ENCODE measurements at places on chromosomes 12 and 14.

DNA sequence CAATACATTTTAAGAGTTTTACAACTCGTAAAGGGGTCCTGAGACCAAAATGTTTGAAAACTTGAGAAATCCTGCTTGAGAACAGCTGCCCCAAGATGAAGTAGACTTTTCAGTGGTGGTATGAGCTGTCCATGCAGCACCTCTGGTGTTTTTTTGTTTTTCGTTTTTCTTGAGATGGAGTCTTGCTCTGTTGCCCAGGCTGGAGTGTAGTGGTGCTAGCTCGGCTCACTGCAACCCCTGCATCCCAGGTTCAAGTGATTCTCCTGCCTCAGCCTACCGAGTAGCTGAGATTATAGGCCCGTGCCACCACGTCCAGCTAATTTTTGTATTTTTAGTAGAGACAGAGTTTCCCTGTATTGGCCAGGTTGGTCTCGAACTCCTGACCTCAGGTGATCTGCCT lies 5.5 kb downstream of the PAPOLA start:
- no peak for DNase-seq

DNA sequence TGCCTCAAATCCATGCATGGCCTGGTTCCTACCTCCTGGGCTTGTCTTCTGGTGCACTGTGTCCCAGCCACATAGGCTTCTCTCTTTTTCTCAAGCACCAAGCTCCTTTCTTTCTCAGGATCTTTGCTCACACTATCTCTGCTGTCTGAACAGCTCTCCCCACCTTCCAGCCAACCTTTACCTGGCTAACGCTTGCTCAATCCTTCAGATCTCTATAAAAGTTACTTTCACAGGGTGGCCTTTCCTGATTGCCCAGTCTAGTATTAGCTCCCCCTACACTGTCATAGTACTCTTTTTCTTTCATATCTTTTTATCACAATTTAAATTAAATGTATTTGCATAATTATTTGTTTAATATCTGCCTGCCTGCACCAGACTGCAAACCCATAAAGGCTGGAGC lies 3.8 kb downstream of the PARP11 start:
- no peak for DNase-seq

DNA sequence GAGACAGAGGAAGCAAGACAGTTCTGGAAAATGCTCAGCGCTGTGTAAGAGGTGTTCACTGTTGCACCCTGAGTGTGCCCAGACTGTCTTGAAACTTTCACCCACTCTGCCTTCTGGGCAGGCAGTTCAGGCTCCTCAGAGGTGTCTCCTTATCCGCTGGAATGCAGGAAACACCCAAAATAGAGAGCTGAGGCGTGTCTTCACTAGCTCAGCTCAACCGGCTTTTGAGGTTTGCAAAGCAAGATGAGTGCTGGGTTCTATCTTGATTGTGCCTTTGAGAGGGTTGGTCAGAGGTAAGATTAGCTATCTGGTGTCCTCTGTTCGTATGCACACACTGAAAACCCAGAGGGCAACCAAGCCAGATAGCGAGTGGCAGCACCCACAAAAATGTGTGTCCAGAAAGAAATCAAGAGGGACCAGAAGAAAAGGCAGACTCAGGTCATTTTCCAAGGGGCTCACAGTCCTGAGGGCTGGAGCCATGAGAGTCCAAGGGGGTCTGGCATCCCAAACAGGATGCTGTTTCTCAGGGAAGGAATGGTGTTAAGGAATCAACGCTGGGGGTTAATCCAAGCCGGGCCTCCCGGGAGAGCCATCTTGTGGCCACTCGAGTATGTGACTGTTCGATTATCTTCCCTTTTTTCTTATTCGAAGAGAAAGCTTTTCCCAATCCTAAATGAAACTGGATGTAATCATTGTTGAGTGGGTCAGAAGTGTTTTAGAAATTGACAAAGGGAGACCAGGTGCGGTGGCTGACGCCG lies 47.1 kb downstream of the TBX3 start:
- DNase-seq, result no peak

- DNase-seq, result no peak
These were observed 68.6 kb downstream of the PPM1A start for GRCh38 chr14:60317609-60318008.

DNA sequence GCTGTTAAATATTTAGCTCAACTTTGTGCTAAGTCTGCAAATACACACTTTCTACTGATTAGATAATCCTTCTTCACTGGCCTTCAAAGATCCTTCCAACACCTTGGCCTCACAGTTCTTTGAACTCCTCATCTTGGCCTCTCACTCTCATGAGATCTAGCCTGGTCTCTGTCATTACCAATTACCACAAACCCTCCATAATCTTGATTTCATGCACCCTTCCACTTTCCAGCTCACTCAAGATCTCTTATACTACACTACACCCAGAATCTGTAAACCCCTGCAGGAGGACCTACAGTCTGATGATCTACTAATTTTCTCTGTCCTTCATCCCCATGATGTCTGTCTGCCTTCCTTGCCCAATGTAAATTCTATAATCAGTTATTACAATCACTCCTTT lies 71.1 kb downstream of the DUSP16 start:
- no peak for DNase-seq

- DNase-seq, result no peak
These were observed 419.0 kb upstream of the CCDC196 start for GRCh38 chr14:66066981-66067776.

DNA sequence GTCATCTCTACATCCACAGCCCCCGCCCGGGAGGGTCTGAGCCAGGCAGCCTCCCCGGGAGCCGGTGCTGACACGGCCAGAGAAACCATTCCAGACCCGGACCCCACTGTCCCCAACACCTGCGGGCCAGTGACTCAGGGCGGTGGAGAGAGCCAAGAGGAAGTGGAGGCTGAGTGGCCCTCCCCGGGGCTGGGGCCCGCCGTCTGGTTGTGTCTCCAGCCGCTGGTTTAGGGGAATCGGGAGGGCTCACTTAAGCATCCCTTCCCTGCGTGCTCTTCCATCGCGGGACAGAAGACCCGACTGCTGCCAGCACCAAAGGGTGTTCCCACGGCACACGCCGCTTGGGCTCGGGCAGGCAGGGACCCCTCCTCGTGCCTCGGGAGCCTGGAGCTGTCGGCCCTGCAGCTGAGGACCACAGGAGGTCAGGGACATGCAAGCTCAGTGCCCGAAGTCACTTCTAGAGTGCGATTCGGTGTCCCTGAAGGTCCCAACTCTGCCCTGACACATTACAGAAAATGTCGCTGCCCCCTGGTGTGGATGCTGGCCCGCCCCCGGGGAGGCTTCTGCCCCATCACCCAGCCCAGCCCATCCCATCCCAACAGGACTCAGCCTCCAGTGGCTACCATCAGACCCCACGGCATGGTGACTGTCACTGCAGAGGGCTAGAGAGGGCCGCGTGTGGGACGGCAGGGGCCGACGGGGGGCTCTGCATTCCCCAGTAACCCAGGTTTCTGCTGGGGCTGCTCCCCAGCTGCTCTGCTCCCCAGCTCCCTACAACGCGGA lies 50.8 kb downstream of the GALNT9 start:
- DNase-seq, result no peak

GRCh38 chr14:24875991-24876878 lies 173.7 kb downstream of the STXBP6 start:
- no peak for DNase-seq

DNA sequence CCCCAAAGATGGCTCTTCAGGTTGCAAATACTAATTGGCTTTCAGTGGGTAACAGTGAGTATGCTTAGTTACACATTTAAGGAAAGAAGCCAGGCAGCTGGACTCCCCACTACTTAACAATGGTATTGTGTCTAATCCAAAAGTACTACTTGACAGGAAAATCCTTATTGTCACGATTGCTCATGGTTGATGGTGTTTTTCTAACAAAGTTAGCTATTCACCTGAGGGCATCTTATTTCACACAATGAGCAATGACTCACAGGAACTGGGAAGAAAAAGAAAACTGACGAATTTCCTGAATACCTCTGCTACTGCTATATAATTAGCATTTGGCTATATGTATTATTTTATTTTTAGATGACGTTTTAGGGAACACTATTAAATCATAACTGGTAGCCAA lies 33.4 kb upstream of the ALG10 start:
- DNase-seq, result no peak

- DNase-seq, result no peak
These were observed 48.1 kb downstream of the KLRG1 start for GRCh38 chr12:9037431-9037830.

- no peak for DNase-seq
These were observed 87.8 kb upstream of the DYNC1H1 start for GRCh38 chr14:101876555-101876938.

- no peak for DNase-seq
These were observed 158.9 kb downstream of the KIF26A start for GRCh38 chr14:104297313-104297704.

Data from substantia nigra (tissue), 51 donors.